ENCODE measurements at places on chromosomes 6 and 20.
A peak's percentile ranks its signal among the peaks of the same experiment; 100 is the strongest.

- DNase-seq, result peak; percentile 84
These were observed 458 bp upstream of the ARMC12 start for GRCh38 chr6:35736253-35736894.

DNA sequence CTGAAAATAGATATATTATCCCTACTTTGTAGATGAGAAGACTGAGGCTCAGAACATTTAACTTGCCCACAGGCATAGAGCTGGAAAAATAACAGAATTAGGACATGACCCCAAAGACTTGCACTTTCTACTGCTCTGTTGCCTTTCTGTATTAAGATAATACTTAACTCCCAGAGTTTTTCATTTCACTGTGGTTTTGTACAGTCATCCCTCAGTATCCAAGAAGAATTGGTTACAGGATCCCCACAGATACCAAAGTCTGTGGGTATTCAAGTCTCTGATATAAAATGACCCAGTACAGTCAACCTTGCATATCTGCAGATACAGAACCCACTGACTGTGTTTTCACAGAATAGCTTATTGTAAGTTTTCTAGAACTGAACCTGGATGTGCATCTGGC lies 16.8 kb downstream of the MRS2 start:
- DNase-seq, result no peak

- no peak for DNase-seq
These were observed 239.5 kb downstream of the SLC24A3 start for GRCh38 chr20:19451923-19452295.

- no peak for DNase-seq
These were observed 14.9 kb downstream of the IL17A start for GRCh38 chr6:52201046-52201445.

DNA sequence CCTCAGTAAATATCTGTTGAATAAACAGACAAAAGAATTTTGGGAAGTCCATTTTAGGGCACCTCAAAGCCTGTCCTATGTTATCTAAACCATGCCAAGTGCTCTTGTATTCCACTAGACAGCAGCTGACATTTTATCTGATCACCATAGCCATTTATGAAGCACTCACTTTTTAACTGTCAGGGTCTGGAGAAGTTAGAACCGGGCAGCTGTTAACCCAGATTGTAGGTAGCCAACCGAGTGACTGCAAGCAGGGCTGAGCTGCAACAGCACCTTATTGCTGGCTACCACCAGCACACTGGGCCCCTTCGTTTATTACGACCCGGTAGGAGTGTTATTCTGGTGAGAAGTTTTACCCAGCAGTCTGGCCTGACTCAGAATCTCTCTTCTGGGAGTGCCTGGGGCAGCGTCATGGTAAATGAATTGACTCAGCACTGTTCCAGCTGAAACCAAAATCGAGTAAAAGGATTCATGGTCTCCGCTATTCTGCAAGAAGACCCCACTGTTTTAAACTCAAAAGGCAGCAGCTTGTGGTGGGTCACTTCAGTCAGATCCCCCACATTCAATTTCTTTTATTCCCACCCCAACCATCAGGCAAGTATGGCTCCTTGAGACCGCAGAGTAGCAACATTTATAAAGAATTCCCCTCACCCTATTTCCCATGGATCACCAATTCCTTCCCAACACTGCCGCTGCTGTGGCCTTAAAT lies 1.7 kb downstream of the UBE2V1 start:
- no peak for DNase-seq

DNA sequence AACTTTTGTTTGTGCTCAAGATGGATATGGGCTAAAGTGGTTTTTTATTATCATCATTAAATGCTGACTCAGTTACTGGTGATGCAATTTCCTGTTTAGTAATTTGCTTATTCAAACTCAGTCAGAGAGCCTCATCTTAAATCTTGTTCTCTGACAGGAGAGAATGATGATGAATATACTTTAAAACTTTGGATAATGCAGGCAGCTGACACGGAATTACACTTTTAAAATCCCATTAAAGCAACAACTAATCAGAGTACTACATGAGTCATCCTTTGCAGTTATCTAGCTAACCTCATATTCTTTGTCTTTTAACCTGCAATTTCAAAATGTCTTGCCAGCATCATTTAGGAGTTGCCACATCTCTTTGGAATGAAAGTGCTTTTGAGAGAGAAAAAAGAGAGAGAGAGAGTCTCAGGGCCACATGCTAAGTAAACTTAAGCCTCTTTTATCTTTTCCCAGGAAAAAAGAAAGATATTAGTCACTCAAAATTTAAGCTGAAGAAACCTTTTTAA lies 9.2 kb upstream of the C6orf141 start:
- no peak for DNase-seq

- no peak for DNase-seq
These were observed 34.8 kb upstream of the JAG1 start for GRCh38 chr20:10708351-10709185.

DNA sequence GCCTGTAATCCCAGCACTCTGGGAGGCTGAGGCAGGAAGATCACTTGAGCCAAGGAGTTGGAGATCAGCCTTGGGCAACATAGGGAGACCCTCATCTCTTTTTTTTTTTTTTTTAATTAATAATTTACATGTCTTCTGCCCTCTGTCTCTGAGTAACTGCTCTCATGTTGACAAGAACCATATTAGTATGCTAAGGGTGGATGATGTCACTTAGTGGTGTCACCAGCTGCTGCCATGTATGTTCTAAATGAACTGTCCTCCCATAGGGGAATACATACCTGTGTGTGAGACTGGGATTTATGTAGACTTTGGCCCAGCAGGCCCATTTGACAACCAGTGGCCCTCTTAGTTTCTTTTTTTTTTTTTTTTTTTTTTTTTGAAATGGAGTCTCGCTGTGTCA lies 65.6 kb downstream of the SCAND1 start:
- no peak for DNase-seq

- no peak for DNase-seq
These were observed 41.9 kb downstream of the HBS1L start for GRCh38 chr6:135012764-135013163.

DNA sequence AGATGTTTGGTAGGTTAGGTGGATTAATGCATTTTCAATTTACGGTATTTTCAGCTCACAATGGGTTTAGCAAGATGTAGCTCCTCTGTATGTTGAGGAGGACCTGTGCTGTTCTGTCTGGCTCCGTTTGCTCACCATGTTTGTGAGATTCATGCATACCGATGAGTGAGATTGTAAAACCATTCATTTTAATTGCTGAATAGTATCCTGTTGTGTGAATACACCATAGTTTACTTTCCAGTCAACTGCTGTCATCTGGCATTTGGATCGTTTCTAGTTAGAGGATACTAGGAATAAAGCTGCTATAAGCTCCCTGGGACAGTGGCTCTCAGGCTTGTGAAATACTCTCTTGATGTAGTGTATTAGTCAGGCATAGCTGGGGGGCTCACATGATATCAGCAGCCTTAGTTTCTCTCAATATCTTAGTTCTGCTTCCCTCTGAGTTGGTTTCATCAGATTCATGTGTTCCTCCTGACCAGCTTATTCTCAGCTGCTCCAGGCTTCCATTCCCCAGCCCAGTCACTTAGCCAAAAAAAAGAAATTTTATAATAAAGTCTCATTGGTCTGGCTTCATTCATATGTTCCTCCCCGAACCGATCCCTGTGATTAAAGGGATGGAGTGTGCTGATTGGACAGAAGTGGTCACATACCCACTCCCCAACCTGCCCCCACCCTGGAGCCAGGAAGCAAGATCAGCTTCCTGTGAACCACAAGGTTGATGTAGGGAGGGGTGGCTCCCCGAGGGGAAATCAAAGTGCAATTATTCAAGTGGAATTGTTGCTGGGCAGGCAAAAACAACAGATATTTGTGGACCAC lies 10.9 kb upstream of the B4GALT5 start:
- DNase-seq, result peak; percentile 16

- DNase-seq, result no peak
These were observed 23.3 kb downstream of the NOX3 start for GRCh38 chr6:155432293-155432692.

DNA sequence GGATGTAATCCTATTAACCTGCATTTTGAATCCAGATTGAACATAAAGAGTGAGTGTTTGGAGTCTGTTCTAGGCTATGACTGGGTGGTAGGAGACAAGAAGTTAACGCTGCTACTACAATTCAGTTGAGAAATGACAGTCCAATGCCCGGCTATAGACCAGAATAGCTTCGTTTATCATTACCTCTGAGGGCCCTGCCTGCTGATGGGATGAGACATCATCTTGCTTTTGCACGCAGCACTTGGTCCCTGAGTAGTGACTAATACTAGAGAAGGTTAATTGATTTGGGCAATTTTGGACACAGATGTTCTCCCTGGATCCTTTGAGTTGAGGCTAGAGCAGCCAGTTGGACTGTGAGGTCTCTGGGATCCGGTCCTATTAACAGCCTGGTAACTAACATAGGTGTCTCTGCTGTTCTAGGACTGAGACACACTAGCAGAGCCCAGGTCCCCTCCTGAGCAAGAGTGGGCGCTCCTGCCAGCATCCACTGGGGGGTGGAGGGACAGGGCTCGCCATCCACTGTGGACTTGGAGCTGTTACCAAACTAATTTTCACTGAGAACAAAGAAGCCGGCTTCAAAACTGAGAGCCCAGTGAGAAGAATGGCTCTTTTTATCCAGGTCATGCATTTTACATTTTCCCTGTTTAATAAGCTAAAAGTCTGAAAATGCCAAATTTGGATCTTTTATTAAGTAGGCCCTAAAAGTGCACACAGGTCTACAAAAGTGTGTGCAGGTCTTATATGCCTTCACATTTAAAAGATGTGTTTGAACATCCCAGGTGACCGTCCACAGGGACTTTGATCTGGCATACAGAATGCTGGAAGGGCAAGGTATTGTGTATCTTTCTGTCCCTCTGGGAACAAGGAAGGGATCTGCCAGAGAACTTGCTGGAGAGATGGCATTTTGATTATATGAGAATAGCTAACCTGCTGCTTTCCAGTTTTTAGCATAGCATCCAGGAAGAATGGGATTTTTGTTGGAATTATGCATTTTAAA lies 212.5 kb downstream of the CDH4 start:
- no peak for DNase-seq

- no peak for DNase-seq
These were observed 435.4 kb downstream of the BCKDHB start for GRCh38 chr6:80541886-80542285.

- no peak for DNase-seq
These were observed 32.5 kb upstream of the SMLR1 start for GRCh38 chr6:130794738-130795137.

DNA sequence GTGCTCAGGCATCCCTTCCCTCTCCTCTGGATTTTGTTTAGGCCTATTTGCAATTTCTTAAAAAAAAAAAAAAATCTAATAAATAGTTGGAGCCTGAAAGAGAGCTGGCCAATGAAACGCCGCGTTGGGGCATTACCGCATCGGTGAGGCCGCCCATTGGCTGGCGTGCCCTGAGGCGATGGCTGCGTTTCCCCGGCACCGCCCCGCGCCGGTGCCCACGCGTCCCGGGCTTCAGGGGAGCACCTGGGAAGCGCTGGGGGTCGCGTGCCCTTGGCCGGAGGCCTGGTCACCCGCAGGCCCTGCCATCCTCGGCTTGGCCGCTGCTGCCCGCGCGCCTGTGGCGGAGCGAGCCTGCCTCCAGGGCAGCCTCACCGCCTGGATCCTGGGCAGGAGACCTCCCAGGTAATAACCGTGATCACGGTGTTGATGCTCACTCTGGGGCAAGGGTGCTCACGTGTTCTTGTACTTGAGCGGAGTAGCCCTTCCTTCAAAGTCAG lies 155.4 kb downstream of the NRN1 start:
- DNase-seq, result peak; percentile 71

Measured in nephron progenitor cell (in vitro differentiated cells).